ENCODE measurements at places on chromosomes 2 and 18. TPM values are rescaled to one million over a fixed set of nuclear protein-coding genes. Genes with fewer than 3 reads are reported as not detected.

The MOCOS gene
- 0.57 TPM for total RNA-seq

The ZNF804A gene
- not detected for total RNA-seq

The CLEC4F gene
- total RNA-seq, result not detected

The HADHB gene
- 81.2 TPM for total RNA-seq

The TEX44 gene
- total RNA-seq, result not detected

The TPO gene
- total RNA-seq, result not detected

The LCT gene
- total RNA-seq, result 0.31 TPM

The PLGLB1 gene
- 0.85 TPM for total RNA-seq

The TCF23 gene
- total RNA-seq, result not detected

The METTL21A gene
- 37.9 TPM for total RNA-seq

The CELF4 gene
- total RNA-seq, result not detected

The GKN2 gene
- not detected for total RNA-seq

The MITD1 gene
- 52.8 TPM for total RNA-seq

The RIT2 gene
- total RNA-seq, result not detected

The HRH4 gene
- total RNA-seq, result 1.6 TPM

The RASGRP3 gene
- 3.3 TPM for total RNA-seq

The TUBB6 gene
- total RNA-seq, result 40.2 TPM

The ASTL gene
- total RNA-seq, result 2.4 TPM

The TSPYL6 gene
- total RNA-seq, result not detected

The NPHP1 gene
- total RNA-seq, result 0.21 TPM

The DNAH6 gene
- total RNA-seq, result 0.23 TPM
